ENCODE measurements at places on chromosomes 7 and 10. TPM values are rescaled to one million over a fixed set of nuclear protein-coding genes. Genes with fewer than 3 reads are reported as not detected.

- DNase-seq = no peak
Observed at GRCh38 chr10:67098461-67098860, 172.6 kb downstream of the LRRTM3 start.

DNA sequence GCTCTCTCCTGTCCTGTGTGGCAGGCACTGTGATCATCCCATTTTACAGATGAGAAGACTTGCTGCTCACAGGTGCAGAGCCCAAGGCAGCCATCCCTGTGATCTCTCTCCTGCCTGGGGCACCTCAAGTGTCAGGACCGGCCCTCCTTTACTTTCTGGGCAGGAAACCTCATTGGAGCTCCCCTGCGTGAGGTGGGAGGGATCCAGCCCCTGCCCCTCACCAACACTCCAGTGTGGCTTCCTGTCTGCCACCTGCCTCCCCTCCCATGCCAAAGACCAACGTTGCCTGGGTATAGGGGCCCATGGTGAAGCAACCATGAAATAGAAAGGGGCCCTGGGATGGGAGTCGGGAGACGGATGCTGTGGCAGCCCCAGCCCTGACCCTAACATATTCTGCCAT lies 91.2 kb upstream of the MYL10 start:
- no peak for DNase-seq

DNA sequence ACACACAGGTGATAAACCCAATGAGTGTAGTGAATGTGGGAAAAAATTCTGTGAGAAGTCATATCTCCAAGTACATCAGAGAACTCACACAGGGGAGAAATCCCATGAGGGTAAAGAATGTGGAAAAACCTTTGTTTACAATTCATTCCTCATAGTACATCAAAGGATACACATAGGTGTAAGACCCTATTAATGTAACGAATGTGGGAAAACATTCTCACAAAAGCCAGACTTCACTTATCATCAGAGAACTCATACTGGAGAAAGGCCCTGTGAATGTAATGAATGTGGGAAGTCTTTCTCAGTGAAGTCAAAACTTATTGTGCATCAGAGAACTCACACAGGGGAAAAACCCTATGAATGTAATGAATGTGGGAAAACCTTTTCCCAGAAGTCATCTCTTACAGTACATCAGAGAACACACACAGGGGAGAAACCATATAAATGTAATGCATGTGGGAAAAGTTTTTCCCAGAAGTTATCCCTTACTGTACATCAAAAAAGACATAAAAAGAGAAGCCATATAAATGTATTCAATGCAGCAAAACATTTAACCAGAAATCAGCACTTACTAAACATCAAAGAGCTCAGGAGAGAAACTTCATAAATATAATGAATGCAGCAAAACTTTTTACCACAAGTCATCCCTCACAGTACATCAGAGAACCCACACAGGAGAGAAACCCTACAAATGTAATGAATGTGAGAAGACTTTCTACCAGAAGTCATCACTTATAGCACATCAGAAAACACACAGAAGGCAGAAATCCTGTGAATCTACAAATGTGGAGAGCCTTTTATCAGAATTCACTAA lies 49.8 kb downstream of the ZNF239 start:
- DNase-seq = no peak

DNA sequence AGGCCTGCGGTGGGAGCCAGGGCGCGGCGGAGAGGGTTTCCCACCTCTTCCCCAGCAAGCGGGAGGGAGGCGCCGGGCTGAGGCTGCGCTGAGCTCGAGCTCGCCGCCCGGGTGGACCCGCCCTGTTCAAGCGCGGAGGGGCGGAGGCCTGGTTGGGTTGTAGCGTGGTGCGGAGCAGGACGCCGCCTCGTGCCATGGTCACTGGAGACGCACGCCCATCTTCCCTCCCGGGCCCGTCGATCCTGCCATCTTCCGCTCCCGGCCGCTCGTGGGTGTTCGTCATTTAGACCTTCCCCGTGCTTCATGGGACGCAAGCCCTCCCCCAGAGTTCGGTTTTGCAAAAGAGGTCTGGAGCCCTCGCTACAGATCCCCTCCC lies 9.3 kb upstream of the EN2 start:
- no peak for DNase-seq

DNA sequence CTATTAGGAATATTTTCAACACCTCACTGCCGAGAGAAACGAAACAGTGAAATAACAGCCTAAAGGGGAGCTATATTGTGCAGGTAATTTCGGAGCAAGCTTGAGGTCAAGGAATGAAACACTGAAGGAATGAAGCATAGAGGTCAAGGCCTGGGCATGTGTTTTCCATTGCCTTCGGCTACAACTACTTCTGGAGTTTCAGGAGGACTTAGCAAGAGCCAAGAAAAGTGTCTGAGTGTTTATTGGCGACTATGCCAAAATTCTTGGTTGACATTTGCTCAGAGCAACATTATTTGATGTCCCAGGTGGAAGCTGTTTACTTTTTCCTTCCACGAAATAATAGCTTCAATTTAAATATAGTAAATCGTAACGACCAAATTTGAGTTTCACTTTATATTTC lies 89.6 kb upstream of the IFRD1 start:
- DNase-seq = no peak

DNA sequence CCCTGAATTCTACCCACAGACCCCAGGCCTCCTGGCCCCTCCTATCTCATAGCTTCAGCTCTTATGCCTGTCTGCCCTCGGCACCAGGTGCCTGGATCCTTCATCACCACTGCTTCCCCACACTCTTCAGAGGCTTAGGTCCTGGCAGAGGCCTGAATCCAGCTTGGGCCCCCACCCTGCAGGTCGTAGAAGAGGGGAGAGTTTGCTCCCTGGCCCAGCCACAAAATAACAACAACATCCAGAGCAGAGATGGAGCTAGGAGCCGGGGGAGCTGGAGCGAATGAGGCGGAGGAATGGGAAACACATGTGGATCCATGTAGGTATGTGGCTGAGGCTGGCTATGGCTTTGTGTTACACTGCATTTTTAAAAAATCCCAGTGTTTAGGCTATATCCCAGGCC lies 7.8 kb upstream of the OPN4 start:
- no peak for DNase-seq

GRCh38 chr7:138245682-138246081 lies 169.4 kb downstream of the AKR1D1 start:
- no peak for DNase-seq

DNA sequence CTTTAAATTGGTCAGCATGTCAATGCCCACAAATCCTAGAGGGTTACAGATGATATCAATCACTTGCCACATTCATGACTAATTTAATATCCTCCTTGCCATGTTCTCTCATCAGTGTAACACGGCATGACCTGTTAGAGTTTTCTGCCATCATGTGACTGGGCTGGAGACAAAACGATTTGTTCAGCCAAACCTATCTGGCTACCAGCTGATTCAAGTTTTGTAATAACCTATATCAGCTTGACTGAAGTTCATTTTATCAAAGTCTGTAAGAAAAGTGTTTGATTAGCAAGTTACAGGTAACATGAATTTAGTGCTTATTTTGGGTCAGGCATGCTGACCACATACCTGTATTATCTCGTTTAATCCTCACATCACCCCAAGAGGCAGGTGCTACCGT lies 25.7 kb downstream of the NEUROD6 start:
- no peak for DNase-seq

SERPINE1 gene
- 1.1 TPM for polyA plus RNA-seq

CCT6A gene
- 245 TPM for polyA plus RNA-seq

IDI2 gene
- polyA plus RNA-seq = not detected

CFAP43 gene
- 18.6 TPM for polyA plus RNA-seq

TDRD1 gene
- polyA plus RNA-seq = 0.06 TPM

PDIA4 gene
- polyA plus RNA-seq = 180 TPM

GGCT gene
- 77.2 TPM for polyA plus RNA-seq
